Testis (tissue), 5 donors: ENCODE measurements at places on chromosomes 16 and 17. TPM values are rescaled to one million over a fixed set of nuclear protein-coding genes. Genes with fewer than 3 reads are reported as not detected.
A peak's percentile ranks its signal among the peaks of the same experiment; 100 is the strongest.

Gene NFATC2IP
- total RNA-seq = 81.1 TPM

DNA sequence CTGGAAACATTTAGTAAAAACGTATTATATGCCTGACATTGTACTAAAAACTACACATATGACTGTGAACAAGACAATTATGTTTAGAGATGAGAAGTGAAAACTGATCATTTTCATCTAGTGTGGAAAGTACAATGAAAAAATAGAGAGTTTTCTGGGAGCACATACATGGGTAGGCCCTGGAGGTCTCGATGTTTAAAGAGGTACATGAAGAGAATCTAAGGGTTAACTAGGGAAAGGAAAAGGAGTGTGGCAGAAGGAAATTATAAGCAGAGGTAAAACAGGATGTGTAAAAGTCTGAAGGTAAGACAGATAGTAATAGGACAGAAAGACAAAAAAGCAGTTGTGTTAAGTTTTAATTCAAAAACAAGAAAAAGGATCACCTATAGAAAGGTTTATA is 113.7 kb downstream of the USP32 start:
- no peak for DNase-seq
- H3K4me1 ChIP-seq = no peaks in the 10 kb centered on the region
- H3K4me3 ChIP-seq = no peak overlapping the region
- no peaks in the 10 kb centered on the region for H3K36me3 ChIP-seq
- no peak overlapping the region for H3K27ac ChIP-seq

GRCh38 chr17:80861892-80862291 is 129.7 kb upstream of the CHMP6 start:
- no peak overlapping the region for H3K27ac ChIP-seq
- H3K4me3 ChIP-seq = no peak overlapping the region
- no peaks in the 10 kb centered on the region for H3K36me3 ChIP-seq
- H3K4me1 ChIP-seq = peaks cover 10% of the 10 kb centered on the region
- peak; percentile 23 for DNase-seq

DNA sequence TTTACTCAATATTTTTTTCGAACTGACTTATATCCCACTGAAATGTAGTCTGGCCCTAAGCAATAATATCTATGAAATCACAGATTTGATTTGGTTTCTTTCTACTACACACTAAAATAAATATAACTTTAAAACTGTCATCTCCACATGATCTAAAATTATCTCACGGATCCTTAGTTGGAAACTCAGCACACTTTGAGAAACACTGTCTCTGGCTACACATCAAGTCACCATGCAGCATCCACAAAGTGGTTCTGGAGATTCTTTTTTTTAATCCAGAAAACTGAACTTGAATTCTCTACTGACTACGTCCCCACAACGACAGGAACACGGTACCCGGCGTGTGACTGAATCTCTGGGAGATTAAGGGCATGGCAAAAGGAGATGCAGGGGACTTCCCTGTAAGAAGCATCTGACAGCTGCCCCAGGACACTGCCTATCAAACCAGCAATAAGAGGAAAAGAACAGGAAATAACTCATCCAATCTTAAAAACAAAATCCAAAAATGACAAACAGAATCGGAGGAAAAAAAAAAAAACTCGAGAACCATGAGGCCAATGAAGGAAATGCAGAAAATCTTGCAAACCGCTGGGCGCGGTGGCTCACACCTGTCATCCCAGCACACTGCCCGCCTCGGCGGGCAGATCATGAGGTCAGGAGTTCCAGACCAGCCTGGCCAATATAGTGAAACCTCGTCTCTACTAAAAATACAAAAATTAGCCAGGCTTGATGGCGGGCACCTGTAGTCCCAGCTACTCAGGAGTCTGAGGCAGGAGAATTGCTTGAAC is 141.0 kb upstream of the RCVRN start:
- DNase-seq = no peak
- no peak overlapping the region for H3K27ac ChIP-seq
- no peak overlapping the region for H3K4me3 ChIP-seq
- no peaks in the 10 kb centered on the region for H3K27me3 ChIP-seq

- peak; percentile 78 for DNase-seq
- H3K4me1 ChIP-seq = no peaks in the 10 kb centered on the region
- no peaks in the 10 kb centered on the region for H3K36me3 ChIP-seq
These were observed 7.2 kb upstream of the GRB2 start for GRCh38 chr17:75412455-75413317.

DNA sequence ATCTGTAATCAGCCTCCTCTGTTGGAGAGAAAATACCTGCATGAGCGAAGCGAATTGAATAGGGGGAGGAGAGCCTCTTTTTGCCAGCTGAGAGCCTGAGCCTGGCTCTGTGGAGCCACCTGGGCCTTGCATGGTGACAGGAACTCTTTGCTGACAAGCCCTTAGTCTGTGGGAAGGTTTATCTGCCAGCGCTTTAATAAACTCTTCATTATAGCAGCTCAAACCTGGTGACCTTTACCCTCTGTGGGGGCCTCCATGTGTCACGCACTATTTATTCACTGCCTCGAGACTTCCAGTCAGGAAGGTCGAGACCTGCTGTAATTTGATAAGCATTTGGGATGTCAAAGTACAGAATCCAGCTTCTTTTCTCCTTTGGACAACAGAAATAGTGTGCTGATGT is 282.6 kb downstream of the CBLN1 start:
- no peaks in the 10 kb centered on the region for H3K4me1 ChIP-seq
- no peak overlapping the region for H3K27ac ChIP-seq
- H3K4me3 ChIP-seq = no peak overlapping the region
- no peaks in the 10 kb centered on the region for H3K27me3 ChIP-seq
- DNase-seq = no peak

DNA sequence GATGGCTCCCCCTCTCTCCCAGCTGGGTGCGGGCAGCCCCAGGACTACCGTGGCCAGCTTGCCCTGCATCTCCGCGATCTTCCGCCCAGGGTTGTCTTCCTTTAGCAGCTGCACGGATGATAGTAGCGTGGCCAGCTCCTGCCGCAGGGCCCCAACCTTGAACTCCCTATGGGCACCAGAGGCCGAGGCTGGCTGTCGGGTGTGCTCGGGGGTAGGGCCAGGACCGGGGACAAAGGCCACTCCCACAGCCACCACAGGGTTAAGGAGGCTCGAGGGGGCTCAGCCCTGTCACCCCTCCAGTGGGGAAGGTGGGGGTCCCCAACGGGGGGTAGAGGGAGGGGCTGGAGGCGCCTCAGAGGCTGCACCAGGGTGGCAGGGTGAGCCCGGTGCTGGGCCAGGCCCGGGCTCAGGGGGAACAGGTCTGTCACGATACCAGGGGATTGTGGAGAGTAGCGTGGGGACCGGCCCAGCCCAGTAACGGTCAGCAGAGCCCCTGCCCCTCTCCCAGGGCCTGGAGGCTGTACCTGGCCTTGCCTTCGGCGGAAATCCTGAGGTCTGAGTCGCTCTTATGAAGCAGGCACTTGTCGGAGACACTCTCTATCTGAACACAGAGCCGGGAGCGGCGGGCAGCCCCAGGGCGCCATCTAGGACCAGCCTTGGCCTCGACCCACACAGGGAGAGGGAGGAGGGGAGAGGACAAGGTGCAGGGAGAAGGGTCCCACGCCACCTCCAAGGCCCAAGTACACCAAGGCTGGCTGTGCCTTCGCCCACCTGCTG is 5.2 kb downstream of the PERCC1 start:
- no peaks in the 10 kb centered on the region for H3K36me3 ChIP-seq
- no peaks in the 10 kb centered on the region for H3K27me3 ChIP-seq
- H3K4me3 ChIP-seq = no peak overlapping the region
- H3K27ac ChIP-seq = no peak overlapping the region

Gene TAT
- total RNA-seq = 2.9 TPM

- no peak for DNase-seq
- no peaks in the 10 kb centered on the region for H3K4me1 ChIP-seq
- no peak overlapping the region for H3K4me3 ChIP-seq
- H3K27ac ChIP-seq = no peak overlapping the region
- H3K36me3 ChIP-seq = no peaks in the 10 kb centered on the region
These were observed 87.8 kb upstream of the NOL11 start for GRCh38 chr17:67629971-67630320.

- H3K36me3 ChIP-seq = no peaks in the 10 kb centered on the region
- no peaks in the 10 kb centered on the region for H3K27me3 ChIP-seq
- H3K4me1 ChIP-seq = no peaks in the 10 kb centered on the region
- DNase-seq = no peak
These were observed 1.8 kb upstream of the GINS2 start for GRCh38 chr16:85690469-85691064.

Gene PPM1E
- total RNA-seq = 13.5 TPM

Gene KRTAP3-2
- not detected for total RNA-seq

- H3K4me1 ChIP-seq = peaks cover 9% of the 10 kb centered on the region
- H3K4me3 ChIP-seq = no peak overlapping the region
- H3K27me3 ChIP-seq = no peaks in the 10 kb centered on the region
- H3K36me3 ChIP-seq = no peaks in the 10 kb centered on the region
These were observed 1.2 kb downstream of the FADS6 start for GRCh38 chr17:74892013-74892841.
